ENCODE measurements at places on chromosomes 1 and 21.

- DNase-seq = no peak
Measured at GRCh38 chr1:76770979-76771378, 96.3 kb upstream of the ST6GALNAC5 start.

DNA sequence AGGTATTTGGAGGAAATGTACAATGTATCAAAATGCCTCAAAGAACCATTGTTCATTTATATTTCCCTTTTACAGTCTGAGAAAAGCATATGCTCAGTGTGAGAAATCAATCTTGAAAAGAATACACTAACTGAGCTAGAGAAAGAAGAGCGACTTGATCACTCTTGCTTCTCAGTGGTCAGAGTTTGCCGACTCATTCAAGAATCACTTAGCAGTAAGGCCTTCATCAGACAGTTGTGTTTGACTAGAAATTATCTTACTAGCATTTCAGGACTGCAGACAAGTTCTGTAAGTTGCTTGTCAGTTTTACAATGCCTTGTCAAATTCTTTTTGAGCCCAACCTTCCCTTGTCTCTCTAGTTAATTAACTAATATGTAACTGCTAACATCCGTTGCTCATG is 12.9 kb downstream of the RGS18 start:
- DNase-seq = no peak

DNA sequence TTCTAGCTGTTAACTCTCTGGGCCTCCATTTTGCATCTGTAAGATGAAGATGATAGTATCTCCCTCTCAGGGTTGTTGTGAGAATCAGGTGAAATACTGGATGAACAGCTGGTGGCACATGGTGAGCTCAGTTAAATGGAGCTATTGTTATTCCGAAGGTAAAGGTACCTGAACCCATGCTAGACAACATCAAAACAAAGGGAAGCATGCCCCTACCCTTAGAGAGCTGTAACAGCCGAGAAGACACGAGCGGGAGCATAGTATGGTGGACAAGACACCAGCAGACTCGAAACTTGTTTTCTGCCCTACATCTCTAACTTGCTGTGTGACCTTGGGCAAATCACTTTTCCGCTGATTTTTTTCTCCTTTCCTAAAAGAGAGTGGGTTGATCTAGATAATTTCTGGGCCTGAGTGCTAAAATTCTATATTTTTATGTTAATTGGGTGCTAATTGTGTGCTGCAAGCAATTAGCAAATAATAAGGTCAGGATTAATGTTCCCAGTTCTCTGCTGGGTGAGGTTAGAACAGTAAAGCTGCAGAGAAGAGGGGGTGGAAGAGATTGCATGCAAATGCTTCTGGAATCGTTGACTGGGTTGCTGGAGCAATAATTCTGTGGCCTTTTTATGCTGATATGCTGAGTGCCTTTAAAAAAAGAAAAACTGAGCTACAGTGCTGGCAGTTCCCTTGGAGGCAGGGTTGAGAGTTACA is 10.8 kb downstream of the TMEM200B start:
- no peak for DNase-seq

DNA sequence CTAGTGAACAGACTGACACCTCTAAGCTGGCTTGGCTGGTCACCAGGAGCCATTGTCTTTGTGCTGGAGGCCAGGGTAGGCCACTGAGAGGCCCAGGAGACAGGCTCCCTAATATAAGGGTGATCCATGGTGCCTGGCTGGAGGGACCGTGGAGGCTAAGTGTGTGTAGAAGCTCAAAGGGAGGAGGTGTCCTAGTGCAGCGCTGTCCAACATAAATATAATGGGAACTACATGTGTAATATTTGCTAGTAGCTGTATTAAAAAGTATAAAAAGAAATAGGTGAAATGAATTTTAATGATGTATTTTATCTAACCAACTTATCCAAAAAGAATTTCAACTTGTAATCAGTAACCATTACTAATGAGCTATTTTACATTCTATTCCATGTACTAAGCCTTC is 35.0 kb downstream of the SOX13 start:
- no peak for DNase-seq

GRCh38 chr1:172938681-172939080 is 112.1 kb downstream of the TNFSF18 start:
- DNase-seq = no peak

DNA sequence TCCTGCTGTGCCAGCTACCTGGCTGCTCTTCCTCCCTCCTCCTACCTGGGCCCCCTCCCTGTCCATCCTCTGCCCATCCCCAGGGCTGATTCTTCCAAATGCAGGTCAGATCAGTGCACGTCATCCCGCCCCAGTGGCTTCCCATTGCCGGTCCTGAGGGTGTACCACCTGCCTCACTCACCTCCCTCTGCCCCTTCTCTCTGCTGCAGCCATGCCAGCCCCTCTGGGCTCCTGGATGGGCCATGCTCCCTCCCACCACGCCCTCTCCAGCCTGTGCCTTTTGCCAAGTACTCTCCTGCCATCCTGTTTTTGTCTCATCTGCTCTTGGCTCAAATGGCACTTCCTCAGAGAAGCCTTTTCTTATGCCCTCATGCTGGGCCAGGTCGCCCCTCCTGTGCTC is 95.8 kb downstream of the ARHGEF10L start:
- DNase-seq = no peak

GRCh38 chr1:109864930-109865612 is 45.6 kb upstream of the CSF1 start:
- DNase-seq = no peak

GRCh38 chr1:94004924-94005323 is 95.7 kb upstream of the GCLM start:
- DNase-seq = no peak

Data from left ventricle myocardium inferior (tissue), 1 donor.